ENCODE measurements at places on chromosomes 11 and 22. TPM values are rescaled to one million over a fixed set of nuclear protein-coding genes. Genes with fewer than 3 reads are reported as not detected.

DNA sequence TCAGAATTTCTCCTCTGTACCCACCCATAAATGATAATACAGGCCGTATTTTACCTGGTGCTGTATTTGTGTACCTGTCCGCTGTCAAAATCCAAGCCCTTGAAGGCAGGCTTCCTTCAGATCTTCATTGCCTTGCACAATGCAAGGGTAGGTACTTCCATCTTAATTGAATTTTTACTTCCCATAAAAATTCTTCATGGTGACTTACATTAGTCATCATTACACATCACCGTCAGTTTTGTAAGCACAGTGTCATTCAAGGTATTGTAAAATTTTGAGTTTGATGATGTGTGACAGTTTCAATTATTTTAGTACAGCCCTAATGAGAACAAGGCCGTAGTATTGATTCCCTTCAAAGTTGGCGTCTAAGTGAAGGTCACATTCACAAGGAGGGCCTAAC is 770 bp upstream of the TSG101 start:
- no peak for DNase-seq

- DNase-seq: no peak
Measured at GRCh38 chr11:34309965-34310364, 47.8 kb downstream of the ABTB2 start.

- no peak for DNase-seq
Measured at GRCh38 chr11:69554849-69555248, 73.4 kb downstream of the LINC01488 start.

DNA sequence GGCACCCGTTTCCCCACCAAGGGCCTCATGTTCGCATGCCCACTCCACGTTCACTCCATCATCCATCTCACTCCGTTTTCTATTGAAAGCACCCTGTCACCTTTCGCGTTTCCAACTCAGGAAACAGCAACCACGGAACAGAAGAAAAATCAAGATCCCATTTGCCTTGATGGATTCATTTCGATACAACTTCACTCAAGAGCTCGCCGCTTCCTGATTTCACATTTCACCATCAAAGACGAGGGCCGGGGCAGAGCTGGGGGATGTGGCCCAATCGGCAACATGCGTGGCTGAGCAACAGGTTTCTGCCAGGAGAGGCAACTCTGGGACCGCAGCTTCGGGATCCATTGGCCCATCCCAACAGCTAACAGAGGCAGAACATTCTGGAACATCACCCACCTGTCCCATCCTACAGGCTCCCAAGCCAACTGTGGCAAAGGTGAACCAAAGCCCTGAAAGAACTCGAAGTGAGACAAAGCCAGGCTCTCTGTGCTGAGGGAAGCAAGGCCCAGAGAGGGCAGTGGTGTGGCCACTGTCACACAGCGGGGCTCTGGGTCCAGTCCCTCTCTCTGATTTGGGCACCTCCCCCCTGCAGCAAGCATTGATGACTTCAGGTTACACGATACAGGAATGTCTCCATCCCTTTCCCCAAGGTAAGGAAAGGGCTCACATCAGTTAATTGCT is 36.2 kb upstream of the CD5 start:
- no peak for DNase-seq

DNA sequence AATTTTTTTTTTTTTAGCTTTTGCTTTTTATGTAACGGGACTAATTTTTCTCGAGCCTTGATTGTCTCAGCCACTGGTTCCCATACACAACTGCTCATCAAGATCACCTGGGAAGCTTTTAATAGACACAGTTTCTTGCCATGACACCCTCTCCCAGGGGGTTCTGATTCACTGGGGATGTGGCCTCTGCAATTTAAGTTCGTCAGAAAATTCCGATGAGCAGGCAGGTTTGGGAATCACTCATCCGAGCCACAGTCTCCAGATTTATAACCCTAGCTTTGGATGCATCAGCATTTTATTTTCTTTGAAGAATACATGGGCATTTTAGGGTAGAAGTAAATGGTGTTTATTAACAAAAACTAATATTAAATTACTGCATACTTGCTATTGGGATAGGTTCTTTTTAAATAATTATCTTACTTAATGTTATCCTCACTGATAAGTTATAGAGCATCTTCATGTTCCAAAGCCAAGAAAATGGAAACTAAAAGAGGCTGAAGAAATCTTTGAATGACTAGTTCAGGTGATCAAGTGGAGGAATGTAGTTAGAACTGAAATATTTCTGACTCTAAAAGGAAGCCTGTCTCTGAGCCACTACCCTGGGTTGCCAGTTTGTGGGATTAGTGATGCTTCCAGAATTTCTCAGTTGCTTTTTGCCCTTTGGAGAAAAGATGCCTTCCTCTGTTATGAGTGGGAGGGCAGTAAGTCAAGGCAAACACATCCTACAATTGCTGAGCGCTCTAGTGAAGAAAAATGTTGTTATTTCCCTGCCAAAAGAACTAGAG is 319.0 kb downstream of the DDX10 start:
- DNase-seq: no peak

DNA sequence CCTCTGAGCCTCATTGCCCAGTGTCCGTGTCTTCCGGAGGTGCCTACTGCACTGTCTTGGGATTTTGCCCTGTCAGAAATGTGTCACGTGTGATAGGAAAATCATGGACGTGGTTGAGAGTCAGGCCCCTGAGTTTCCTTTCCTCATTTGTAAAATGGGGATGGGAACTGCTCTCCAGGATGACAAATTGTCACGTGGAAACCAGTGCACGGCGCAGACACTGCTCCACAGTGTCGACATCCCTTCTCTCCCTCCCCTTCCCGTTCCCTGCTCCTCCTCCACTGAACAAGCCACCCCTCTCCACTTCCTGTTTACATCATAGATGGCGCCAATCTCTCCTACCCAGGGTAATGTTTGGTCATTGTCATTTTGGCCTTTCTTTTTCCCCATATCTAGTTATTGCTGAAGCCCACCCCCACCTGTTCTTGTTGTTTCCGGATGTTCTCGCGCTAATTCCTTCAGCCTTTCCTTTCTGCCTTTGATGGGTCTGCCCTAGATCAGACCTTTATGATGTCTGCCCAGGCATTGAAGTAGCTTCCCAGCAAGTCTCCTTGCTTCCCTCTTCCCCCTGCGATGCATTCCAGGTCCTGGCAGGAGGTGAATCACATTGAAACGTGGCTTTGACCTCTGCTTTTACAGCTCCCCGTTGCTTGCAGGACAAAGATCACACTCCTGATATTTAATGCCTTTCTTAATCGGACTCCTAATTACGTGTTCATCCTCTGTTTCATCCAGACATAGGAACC is 91.8 kb downstream of the TBC1D22A start:
- DNase-seq: no peak

GRCh38 chr11:45149483-45150056 is 3.1 kb downstream of the PRDM11 start:
- no peak for DNase-seq

DNA sequence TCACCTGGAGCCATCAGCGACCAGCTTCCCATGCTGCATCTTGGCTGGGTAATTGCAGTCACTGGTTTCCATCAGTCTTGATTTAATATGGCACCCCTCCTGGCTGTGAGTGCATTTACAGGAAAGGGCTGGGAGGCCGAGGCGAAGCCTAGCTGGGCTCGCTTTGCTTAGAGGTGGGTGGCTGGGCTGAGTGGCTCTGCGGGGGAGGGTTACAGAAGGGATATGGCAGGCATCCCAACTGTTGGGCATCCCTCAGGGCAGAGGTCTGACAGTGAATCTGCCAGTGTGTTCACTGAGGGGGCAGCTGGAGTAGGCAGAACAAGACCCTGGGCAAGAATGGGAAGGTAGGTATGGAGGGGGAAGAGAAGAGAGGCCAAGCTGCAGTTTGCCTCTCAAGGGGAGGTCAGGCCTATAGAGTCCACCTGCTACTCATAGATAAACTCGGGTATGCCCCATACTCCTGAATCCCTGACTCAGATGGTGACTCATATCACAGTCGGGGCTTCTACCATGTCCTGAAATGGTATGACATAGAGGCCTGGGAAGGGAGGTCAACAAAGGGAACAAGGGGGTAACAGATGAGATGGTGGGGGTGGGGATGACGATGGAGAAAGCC is 77.5 kb upstream of the PHOX2A start:
- no peak for DNase-seq

OR8G1 gene
- not detected for polyA plus RNA-seq

TMEM132A gene
- 109 TPM for polyA plus RNA-seq

KIF18A gene
- 10.3 TPM for polyA plus RNA-seq

MOGAT2 gene
- polyA plus RNA-seq: 1.2 TPM

MYOD1 gene
- polyA plus RNA-seq: not detected

Measured in left renal cortex interstitium (tissue), 4 donors.